Bronchial epithelial cell (primary cell): ENCODE measurements at places on chromosomes 1 and 21. TPM values are rescaled to one million over a fixed set of nuclear protein-coding genes. Genes with fewer than 3 reads are reported as not detected.

TESK2 gene
- total RNA-seq, result 1.6 and 2.0 TPM in 2 replicates

GSTM2 gene
- total RNA-seq, result 0.26 TPM in 2 replicates

TMPRSS3 gene
- total RNA-seq, result under 0.01 TPM in 1 of 2 replicates, not detected in the other

TAS1R1 gene
- total RNA-seq, result not detected in 2 replicates

TRPM2 gene
- total RNA-seq, result under 0.01 TPM in 1 of 2 replicates, not detected in the other

B3GALT2 gene
- not detected in 2 replicates for total RNA-seq

MTF2 gene
- 20.3 and 21.0 TPM in 2 replicates for total RNA-seq

GUCA2B gene
- not detected in 2 replicates for total RNA-seq

RAB13 gene
- 24.2 and 40.8 TPM in 2 replicates for total RNA-seq

KRTAP13-2 gene
- not detected in 2 replicates for total RNA-seq

DNA sequence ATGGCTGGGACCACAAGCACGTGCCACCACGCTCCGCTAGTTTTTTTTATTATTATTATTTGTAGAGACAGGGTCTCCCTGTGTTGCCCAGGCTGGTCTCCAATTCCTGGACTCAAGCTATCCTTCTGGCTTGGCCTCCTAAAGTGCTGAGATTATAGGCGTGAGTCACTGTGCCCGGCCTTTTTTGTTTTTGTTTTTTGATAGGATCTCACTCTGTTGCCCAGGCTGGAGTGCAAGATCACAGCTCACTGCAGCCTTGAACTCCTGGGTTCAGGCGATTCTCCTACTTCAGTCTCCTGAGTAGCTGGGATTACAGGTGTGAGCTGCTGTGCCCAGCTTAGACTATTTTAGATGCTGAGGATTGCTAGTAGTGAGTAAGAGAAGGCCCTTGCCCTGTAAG lies 11.8 kb upstream of the RNF11 start:
- no peak for DNase-seq

DNA sequence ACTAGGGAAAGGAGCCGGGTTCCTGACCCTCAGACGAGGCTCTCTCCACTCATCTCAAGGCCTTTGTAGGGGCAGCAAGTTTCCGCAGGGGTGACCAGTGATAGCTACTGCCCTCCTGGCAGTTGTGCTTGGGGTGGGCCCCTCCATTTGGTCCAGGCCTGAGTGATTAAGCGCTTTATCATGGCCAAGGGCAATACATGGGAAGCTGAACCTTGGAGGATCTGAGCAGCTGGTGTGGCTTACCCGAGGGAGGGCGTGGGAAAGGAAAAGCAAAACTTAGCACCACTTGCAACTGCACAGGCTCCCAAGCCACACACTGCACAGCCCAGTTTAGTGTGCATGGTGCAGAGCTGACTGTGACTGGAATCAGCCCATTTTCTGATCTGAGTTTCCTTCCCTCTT lies 47.8 kb downstream of the GADD45A start:
- DNase-seq, result no peak

DNA sequence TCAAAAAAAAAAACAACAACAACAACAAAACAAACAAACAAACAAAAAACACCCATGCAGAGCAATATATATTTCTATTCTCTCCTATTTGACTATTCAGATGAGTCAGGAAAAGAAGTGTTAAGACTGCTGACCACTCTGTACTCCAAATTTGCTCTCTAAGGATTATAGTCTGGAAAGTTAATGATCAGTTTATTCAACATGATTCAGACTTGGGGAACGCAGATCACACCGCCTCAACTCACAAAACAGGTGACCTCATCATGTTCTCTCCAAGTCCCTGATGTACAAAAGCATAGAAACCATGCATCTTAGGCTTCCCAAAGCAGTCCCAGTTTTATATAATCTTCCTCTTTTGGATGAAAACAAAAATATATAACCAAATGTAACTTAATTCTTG lies 51.9 kb upstream of the PRRC2C start:
- peak; percentile 87 for DNase-seq

DNA sequence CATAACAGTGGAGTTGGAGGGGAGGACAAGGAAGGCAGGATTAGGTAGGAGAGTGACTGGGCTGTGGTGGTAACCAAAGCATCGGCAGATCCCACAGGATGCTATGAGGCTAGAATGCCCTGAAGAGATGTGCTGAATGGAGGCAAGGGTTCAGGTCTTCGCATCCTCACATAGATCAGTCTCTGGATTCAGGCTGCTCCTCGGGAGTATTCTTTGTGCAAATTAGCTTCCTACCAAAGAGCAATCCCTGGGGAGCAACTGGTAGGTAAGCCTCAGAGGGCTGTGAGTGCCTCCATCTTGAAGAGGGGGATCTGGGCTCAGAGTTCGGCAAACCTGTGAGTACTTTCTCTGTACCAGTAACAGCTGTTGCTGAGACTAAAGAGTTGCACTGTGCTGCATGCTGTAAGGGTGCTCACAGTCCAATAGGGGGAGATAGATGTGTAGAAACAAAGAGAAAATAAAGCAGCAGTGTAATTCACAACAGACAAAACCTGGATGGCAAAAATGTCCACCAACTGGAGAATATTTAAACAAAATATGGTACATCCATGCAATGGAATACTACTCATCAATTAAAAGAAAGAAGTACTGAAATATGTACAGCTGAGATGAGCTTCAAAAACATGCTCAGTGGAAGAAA lies 322.4 kb upstream of the DEPDC1 start:
- peak; percentile 11 for DNase-seq

- DNase-seq, result peak; percentile 53
Measured at GRCh38 chr1:27356619-27357280, 10.0 kb downstream of the MAP3K6 start.

DNA sequence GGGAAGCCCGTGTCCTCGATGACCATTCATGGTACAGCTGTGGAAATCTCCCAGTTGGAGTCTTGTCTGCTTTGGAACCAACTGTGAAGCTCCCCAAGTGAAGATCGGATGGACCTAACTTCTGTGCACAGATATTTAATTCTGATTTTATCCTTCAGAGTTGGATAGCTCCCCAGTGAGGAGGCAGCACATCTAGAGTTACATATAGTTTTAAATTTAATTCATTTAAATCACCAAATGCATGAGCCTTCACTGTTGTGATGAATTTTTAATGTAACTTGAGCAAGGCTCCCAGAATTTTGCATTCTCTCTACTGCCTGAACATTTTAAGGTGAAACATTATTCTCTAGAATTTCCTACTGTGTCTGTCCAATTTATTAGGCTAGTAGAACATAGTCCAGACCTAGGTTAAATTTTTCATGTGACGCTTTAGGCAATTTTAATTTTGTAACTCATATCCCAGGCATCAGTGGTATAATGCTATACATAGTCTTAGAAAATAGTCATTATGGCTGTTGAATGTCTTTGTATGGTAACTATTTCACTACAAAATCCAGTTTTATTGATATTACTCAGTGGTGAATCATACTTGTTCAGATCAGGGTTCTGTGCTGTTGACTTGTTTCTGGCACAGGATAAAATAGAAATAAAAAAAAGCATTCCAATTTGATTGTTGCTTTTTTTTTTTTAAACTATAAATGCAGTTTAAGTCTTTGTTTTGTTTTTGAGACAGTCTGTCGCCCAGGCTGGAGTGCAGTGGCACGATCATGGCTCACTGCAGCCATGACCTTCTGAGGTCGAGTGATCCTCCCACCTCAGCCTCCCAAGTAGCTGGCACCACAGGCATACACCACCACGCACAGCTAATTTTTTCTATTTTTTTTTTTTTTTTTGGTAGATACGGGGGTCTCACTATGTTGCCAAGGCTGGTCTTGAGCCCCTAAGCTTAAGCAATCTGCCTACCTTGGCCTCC lies 66.9 kb downstream of the PRDM2 start:
- DNase-seq, result peak; percentile 69

GRCh38 chr1:23902321-23903278 lies 10.6 kb downstream of the CNR2 start:
- DNase-seq, result no peak

GRCh38 chr1:196098000-196098399 lies 510.2 kb downstream of the KCNT2 start:
- no peak for DNase-seq

GRCh38 chr21:42148584-42148983 lies 70.4 kb upstream of the ABCG1 start:
- no peak for DNase-seq

- DNase-seq, result peak; percentile 59
Measured at GRCh38 chr1:163069142-163069541, at the start of gene RGS4. Gene RGS4, plus strand, starts transcription at chr1:163069361. Its CDS starts 124 bp downstream, at chr1:163069485.

GRCh38 chr1:212586206-212587015 lies 22.1 kb upstream of the ATF3 start:
- no peak for DNase-seq

- DNase-seq, result no peak
Measured at GRCh38 chr1:155941845-155942531, 550 bp downstream of the RXFP4 start.

- peak; percentile 34 for DNase-seq
Measured at GRCh38 chr1:29243871-29244200, 7.5 kb downstream of the PTPRU start.

DNA sequence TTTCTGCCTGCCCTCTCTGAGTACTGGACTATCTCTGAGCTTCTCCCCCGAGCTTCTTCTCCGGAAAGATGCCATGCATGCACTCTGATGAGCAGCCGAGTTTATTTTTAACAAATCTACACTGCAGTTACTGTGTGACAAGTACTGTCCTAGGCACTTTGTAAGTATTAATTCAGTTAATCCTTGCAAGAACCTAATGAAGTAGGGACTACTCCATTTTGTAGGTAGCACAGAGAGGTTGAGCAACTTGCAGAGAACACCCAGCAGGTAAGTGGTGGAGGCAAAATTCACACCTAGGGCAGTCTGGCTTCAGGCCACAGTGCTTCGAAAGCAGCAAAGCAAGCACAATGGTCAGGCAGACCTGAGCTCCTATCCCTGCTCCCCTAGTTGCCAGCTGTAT lies 3.8 kb upstream of the TAL1 start:
- no peak for DNase-seq

DNA sequence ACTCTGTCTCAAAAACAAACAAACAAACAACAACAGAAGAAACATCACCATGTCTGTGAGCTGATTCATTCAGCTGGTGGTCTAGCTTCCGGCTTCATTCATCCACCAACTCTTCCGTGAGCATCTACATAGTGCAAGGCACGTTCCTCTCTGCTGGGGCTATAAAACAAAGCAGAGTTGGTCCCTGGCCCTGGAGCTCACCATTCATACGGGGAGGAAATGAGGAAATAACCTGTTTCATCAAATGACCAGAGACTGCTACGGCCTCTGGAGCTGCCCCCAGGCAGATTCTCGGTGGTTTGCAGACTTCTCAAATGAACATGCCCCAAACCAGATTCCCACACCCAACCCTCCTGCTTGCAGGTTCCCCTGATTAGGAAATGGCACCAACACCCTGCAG lies 41.0 kb upstream of the ID3 start:
- no peak for DNase-seq

GRCh38 chr1:160646711-160647328 lies at the start of gene SLAMF1:
Gene SLAMF1, minus strand, starts transcription at chr1:160647044. Its CDS starts 99 bp downstream, at chr1:160646945.
- DNase-seq, result no peak

DNA sequence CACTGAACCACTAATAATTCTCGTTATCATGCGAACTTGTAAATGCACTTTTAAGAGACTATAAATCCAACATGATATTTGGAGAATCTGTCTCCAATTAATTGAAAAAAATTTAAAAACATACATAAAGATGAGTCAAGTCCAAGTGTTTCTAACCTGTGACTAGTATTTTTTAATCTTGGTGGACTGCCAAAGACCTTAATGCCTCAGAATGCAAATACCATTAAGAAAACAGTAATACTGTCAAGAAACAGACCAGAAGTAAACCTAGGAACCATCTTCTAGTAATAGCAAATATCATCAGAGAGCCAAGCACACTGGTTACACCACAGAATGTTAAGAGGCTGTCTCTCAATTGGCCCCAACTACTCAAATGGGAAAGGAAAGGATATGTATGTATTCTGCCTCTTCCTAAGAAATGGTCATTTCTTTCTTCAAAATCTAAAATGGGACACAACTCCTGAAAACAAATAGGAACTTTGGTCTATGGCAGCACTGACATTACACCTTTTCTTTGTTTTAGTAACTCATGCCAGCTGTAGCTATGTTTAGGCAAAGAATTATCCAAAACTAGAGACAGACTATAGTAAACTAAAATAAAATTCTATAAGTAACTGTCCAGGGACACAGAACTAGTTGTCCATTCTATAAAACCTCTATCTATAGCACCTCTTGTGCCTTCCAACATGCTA lies 15.8 kb downstream of the SCYL3 start:
- no peak for DNase-seq

DNA sequence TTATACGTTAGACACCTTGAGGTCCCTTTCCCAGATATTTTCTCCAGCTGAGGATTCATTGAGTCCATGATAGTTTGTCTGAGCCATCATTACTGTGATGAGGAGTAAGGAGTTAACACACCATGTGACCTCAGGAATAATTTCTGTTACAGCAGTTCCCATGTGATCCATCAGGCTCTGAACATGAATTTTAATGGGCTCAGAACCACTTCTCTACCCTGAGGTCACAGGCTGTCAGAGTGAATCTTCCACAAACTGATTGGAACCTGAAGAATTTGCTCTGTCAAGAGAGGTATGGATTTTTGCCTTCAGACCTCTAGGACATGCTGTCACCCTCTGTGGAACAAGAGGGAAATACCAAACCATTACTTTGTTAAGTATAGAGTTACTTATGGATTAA lies 81.0 kb downstream of the NTMT2 start:
- no peak for DNase-seq

- no peak for DNase-seq
Measured at GRCh38 chr1:114901814-114902213, 47.2 kb downstream of the SYCP1 start.
